ENCODE measurements at places on chromosomes 12 and 14. TPM values are rescaled to one million over a fixed set of nuclear protein-coding genes. Genes with fewer than 3 reads are reported as not detected.

Gene RIN3
- total RNA-seq, result 88.0 TPM

Gene COX14
- total RNA-seq, result 98.2 TPM

Gene STON2
- 22.3 TPM for total RNA-seq

Gene TAS2R42
- total RNA-seq, result not detected

Gene AICDA
- not detected for total RNA-seq

GRCh38 chr12:131682510-131682895 is 28.4 kb upstream of the SFSWAP start:
- H3K27me3 ChIP-seq, result no peaks in the 10 kb centered on the region
- H3K27ac ChIP-seq, result no peak overlapping the region
- peaks cover 8% of the 10 kb centered on the region for H3K4me1 ChIP-seq
- H3K4me3 ChIP-seq, result no peak overlapping the region

DNA sequence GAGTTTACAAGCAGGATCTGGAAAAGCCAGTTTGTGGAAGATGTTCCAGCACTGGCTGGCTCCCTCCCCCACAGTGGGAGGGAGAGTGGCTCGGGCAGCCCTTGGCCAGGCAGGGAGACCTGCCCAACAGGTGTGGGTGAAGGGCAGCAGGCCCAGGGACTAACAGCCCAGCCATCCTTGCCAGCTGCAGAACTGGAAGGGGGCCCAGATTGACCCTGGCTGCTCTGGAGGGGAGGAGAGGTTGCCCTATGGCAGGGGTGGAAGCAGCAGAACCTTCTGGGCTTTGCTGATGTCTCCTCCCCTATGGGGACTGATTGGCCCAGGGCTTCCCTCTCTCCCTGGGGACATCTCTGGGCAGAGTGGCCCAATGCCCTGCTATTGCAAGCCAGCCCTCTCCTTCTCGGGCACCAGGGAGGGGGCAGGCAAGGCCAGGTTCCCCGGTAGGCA is 20.5 kb downstream of the IRF2BPL start:
- DNase-seq, result no peak
- H3K36me3 ChIP-seq, result no peaks in the 10 kb centered on the region

- no peaks in the 10 kb centered on the region for H3K36me3 ChIP-seq
- H3K27ac ChIP-seq, result no peak overlapping the region
- no peaks in the 10 kb centered on the region for H3K27me3 ChIP-seq
Measured at GRCh38 chr12:104482113-104482512, 25.4 kb downstream of the CHST11 start.

- no peaks in the 10 kb centered on the region for H3K4me1 ChIP-seq
- H3K36me3 ChIP-seq, result no peaks in the 10 kb centered on the region
- no peak overlapping the region for H3K4me3 ChIP-seq
- H3K27ac ChIP-seq, result no peak overlapping the region
Measured at GRCh38 chr12:44526655-44527182, 349.4 kb downstream of the NELL2 start.

DNA sequence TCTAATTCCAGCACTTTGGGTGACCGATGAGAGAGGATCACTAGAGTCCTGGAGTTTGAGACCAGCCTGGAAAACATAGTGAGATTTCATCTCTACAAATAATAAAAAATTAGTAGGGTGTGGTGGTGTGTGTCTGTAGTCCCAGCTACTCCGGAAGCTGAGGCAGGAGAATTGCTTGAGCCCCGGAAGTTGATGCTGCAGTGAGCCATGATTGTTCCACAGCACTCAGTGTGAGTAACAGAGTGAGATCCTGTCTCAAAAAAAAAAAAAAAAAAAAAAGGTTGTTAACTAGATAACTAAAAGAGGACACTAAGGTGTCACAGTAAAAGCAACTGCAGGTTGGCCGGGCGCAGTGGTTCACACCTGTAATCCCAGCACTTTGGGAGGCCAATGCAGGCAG is 121.3 kb upstream of the MAX start:
- H3K4me1 ChIP-seq, result peaks cover 4% of the 10 kb centered on the region
- H3K27ac ChIP-seq, result no peak overlapping the region
- no peak overlapping the region for H3K4me3 ChIP-seq
- no peaks in the 10 kb centered on the region for H3K27me3 ChIP-seq

GRCh38 chr12:104671409-104672095 is 214.8 kb downstream of the CHST11 start:
- H3K4me3 ChIP-seq, result peak overlapping the region; percentile 3
- peak overlapping the region; percentile 77 for H3K27ac ChIP-seq
- DNase-seq, result no peak
- no peaks in the 10 kb centered on the region for H3K27me3 ChIP-seq

- H3K4me1 ChIP-seq, result peaks cover 4% of the 10 kb centered on the region
- no peak overlapping the region for H3K4me3 ChIP-seq
- no peaks in the 10 kb centered on the region for H3K27me3 ChIP-seq
- no peaks in the 10 kb centered on the region for H3K36me3 ChIP-seq
Measured at GRCh38 chr14:54225457-54226060, 171.2 kb upstream of the CDKN3 start.

GRCh38 chr14:57345106-57345505 is 45.3 kb upstream of the NAA30 start:
- H3K27ac ChIP-seq, result no peak overlapping the region
- no peaks in the 10 kb centered on the region for H3K4me1 ChIP-seq
- H3K36me3 ChIP-seq, result no peaks in the 10 kb centered on the region
- peak; percentile 13 for DNase-seq
- no peak overlapping the region for H3K4me3 ChIP-seq

- H3K4me3 ChIP-seq, result no peak overlapping the region
- H3K4me1 ChIP-seq, result peaks cover 71% of the 10 kb centered on the region
- H3K36me3 ChIP-seq, result no peaks in the 10 kb centered on the region
- no peaks in the 10 kb centered on the region for H3K27me3 ChIP-seq
Measured at GRCh38 chr12:124684496-124684895, 117.1 kb upstream of the NCOR2 start.

GRCh38 chr12:62785941-62786559 is 148.9 kb downstream of the PPM1H start:
- peak; percentile 27 for DNase-seq
- peak overlapping the region; percentile 40 for H3K27ac ChIP-seq
- no peak overlapping the region for H3K4me3 ChIP-seq
- peaks cover 18% of the 10 kb centered on the region for H3K4me1 ChIP-seq
- no peaks in the 10 kb centered on the region for H3K27me3 ChIP-seq

All from upper lobe of left lung (tissue), 6 donors.